ENCODE measurements at places on chromosomes 7 and 10. TPM values are rescaled to one million over a fixed set of nuclear protein-coding genes. Genes with fewer than 3 reads are reported as not detected.

The MDH2 gene
- total RNA-seq = 168 TPM

The NYAP1 gene
- total RNA-seq = 0.56 TPM

The UCN3 gene
- total RNA-seq = 0.10 TPM

The METTL2B gene
- 45.4 TPM for total RNA-seq

The PKD2L1 gene
- not detected for total RNA-seq

The PTF1A gene
- not detected for total RNA-seq

The GDI2 gene
- 283 TPM for total RNA-seq

The ADAMTS14 gene
- 6.4 TPM for total RNA-seq

DNA sequence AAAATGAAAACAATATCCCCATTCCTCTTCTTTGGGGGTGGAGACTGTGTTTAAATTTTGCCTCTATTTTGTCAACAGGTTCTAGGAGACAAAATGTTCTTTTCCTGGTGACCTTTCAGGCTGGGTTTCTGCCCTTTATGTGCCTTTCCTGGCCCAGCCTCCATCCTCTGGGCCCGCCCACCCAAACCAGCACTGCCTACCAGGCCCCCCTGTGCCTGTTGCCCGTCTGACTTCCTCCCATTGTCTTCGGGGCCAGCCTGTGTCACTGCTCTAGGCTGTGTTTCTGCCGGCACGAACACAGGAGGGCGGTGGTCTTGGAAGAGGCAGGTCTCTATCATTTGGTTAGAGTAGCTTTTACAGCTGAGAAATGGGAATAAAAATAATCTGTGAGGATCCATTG, 13.9 kb downstream of the TSPAN14 start:
- DNase-seq = no peak

- no peak for DNase-seq
Observed at GRCh38 chr10:96505150-96506136, 8.3 kb downstream of the TLL2 start.

GRCh38 chr7:124550036-124550435, 215.6 kb downstream of the GPR37 start:
- peak; percentile 10 for DNase-seq

GRCh38 chr7:30353532-30353931, 69.1 kb downstream of the ZNRF2 start:
- no peak for DNase-seq

GRCh38 chr7:110454713-110455112, 636.2 kb upstream of the LRRN3 start:
- no peak for DNase-seq

DNA sequence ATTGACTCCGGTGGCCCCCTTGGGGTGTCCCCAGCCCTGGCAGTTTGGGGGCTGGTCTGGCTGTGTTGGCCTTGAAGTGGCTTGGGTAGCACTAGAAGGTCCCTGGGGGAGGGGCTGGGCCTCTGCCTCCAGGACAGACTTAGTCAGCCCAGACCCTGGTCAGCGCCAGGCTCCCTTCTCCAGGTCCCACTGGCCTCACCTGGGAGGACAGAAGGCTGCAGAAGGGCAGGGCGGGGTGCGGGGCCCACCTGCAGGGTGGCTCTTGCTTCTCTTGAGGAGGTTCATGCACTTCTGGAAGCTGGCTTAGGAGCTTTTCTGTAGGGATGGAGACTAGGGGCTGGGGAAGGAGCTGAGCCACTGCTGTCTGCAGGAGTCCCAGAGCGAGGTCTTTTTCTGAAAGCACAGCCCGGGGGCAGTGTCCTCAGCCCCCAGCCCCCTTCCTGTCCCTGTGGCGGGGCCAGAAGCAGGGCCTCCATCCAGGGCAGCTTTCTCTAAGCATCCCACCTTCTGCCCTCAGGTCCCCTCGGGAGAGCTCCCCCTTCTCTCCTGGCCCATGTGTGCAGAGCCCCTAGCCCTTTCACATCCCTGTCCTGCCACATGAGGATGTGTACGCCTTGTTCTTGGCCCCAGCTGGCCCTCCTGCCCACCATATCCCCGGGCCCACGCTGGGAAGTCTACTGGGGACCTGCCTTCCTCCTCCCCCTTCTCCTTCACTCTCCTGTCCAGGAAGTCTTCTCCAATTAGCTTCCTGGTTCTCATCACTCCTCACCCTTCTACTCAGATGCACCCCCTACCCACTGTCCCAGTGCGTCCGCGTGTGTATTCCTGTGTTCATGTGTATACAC, 11.0 kb downstream of the TBATA start:
- DNase-seq = no peak

- peak; percentile 55 for DNase-seq
Observed at GRCh38 chr10:14953424-14954000, 384 bp downstream of the DCLRE1C start.

DNA sequence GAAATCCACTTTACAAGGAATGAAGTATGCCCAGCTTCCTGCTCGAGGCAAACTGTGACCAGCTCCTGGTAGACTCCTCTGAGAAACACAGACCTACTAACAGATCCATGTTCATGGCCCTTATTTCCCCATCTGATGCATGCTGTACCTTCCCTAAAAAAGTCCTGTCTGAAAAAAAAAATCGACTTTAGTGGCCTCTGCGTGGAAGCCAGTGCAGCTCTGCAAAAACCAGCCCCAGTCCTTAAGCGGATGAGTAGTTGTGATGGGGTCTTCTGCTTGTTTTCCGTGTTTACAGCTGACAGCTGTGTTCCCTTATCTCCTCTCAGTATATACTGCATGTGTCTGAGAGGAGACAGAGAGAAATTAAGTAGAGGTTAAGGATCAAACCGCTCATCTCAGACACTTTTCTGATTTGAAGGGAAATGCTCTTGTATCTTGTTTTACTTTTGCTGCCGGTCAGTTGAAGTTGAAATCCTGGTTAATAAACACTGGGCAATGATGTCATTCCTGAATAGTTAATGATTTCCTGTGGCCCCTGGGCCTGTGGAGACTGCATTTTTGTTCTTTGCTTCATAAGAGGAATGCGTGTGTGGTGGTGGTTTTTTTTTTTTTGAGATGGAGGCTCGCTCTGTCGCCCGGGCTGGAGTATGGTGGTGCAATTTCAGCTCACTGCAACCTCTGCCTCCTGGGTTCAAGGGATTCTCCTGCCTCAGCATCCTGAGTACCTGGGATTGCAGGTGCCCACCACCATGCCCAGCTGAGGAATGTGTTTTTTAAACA, 67.6 kb downstream of the DOCK1 start:
- DNase-seq = peak; percentile 60

DNA sequence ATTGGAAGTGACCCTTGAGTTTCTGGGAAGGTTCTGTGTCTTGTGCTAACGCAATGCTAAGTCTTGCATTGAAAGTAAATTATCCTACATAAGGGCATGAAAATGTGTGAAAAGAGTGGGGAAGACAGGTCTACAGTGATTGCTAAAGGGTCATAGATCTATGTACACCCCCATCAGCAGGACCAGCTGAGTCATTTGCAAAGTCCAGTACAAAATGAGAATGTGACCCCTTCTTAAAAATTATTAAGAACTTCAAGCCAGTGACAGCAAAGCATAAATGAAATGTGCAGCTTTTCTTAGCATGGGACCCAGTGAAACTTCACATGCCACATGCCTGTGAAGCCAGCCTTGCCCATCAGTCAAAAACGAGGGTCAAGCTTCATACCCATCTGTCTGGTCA, 640.7 kb upstream of the MKI67 start:
- no peak for DNase-seq

DNA sequence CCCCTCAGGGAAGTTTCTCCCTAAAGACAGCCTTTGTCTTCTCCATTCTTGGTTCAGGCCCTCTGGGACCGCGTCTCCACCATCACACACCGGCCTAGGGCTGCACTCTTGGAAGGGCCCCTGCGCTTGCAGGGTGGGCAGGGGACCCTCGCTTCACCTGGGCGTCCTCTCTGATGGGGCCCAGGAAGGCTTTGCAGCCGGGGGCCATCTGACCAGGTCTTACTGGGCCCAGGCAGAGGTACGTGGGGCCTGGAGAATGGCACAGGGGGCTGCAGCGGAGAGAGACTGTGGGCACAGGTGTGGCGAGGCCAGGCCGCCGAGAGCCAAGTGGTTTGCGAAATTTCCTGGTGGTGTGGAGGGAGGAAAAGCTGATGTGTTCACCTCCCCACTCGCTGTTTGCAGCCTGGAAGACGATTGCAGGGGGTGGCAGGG, 44.4 kb downstream of the ALOX5 start:
- no peak for DNase-seq

DNA sequence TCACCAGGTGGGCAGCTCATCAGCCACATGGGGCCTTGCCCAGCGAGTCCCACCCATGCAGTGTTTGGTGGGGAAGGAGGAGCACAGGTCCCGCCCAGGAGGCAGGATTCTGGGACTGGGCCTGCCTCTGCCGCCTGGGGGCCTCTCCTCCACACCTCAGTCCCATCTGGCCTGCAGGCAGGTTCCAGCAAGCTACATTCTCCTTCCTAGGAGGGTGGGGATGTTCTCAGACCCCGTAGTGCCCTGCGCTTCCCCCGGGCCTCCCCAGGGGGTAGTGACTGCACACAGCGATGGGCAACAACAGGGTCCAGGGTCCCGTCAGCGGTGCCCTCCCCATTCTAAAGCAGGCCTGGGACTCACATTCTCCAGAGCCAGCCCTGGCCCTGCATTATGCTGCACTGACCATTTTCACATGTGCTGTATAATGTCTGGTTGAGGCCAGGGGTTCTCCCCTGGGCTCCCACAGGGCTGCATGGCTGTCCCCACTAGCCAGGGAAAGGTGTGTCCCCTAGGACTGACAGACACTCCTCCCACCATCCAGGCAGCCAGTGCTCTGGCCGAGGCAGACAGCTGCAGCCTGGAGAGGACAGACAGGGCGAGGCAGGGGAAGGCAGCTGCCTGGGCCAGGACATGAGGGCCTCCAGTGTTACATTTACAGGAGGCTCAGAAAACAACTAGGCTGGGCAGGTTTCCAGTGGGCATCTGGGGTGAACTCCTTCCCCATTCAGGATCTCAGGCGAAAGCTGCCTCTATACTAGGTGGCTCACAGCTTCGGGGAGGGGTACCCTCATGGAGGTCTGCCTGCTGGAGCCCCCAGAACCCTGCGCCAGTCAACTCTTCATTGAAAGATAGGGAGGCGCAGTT, 9.3 kb downstream of the RASGEF1A start:
- DNase-seq = no peak

- no peak for DNase-seq
Observed at GRCh38 chr7:127894588-127894987, 136.6 kb downstream of the LRRC4 start.
